Right ventricle myocardium superior (tissue), 1 donor: ENCODE measurements at places on chromosomes 6 and 20. TPM values are rescaled to one million over a fixed set of nuclear protein-coding genes. Genes with fewer than 3 reads are reported as not detected.

- no peak for DNase-seq
These were observed 15.0 kb upstream of the MARCKS start for GRCh38 chr6:113842165-113842564.

- peak; percentile 52 for DNase-seq
These were observed 838 bp downstream of the TNFAIP3 start for GRCh38 chr6:137867685-137868509.

DNA sequence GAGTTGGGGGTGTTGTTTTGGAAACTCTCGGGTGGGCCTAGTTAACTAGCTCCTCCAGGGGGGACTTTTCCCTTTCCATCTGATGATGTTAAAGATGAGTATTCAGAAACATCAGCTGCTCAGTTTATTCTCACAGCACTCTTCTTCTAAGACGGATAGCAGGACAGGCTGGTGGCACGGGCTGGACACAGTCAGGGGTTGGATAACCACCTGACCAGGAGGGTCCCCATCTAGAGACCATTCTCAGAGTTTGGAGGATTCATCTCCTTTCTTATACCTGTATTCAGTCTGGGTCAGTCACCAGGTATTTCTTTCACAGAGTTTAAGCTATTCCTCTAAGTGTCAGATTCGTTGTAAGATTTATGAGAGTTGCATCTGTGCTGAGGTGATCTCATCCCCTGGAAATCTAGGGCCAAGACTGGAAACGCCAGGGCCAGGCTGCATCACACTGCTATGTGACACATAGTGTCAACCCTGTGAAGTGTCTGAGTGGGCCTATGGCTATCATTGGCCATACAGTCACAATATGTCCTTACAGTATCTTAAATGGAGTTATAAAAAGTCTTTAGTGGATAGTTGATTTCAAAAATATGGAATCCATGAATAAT, 111.7 kb downstream of the FAM50B start:
- DNase-seq = no peak

DNA sequence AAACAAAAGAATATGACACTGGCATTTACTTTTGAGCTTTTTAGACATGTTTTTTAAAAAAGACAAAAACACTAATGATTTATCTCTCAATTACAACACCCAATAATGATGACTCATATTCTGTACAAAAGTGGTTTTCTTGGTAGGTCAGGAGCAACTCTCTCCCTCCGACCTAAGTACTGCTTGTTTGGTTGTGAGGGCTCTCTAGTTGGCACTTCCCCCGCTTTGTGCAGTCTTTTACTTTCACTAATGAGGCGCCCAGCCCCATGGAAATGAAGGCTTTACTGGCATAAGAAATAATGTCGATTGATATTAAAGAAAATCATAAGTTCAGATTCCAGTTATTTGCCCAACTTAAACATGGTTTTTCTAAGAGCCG, 1.3 kb downstream of the KPNA5 start:
- no peak for DNase-seq

TRDN gene
- 370 TPM for total RNA-seq

- no peak for DNase-seq
These were observed 3.1 kb downstream of the FAM210B start for GRCh38 chr20:56361900-56362299.

NR2E1 gene
- not detected for total RNA-seq

DNA sequence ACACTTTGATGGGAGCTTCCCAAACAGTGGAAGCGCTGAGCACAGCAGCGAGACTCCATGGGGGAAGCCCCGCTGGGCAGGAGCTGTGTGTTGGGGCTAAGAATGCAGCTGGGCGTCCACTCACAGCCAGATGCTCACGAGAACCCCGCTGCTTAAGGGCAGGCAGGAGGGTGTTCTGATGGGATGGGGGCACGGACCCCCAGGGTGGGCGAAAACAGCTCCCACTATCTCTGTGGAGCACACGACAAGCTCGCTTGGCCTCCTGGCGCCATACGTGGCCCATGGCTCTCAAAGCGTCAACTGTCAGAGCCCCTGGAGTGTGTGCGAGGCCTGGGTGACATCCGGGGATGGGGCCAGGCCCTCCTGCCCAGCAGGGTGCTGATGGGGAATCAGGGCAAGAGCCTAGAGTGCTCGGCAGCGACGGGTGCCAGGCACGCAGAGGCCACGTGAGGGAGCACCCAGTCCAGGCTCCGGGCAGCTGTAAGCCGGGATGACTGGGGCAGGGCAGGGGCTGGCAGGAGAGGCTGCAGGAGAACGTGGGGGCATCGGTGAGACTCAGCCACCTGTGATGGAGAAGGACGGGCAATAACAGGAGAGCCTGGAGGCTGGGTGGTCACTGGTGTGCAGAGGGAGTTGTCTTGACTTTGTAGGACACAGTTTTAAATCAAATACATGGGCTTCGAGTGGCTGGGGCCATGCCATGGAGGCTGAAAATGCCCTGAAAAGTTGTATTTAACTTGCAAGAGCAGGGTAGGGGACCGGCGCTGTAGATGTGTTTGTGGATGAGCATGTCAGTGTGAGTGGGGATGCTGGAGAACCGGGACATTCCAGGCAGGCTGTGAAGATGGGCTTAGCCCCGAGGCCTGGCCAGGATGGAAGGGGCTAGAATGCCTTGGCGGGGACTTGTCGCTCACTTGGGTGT, 27.3 kb downstream of the PYGB start:
- DNase-seq = peak; percentile 78

GRCh38 chr6:33642897-33643296, 21.8 kb downstream of the ITPR3 start:
- no peak for DNase-seq

GRCh38 chr6:43504756-43505593, 5.2 kb downstream of the LRRC73 start:
- DNase-seq = no peak

- no peak for DNase-seq
These were observed 2.1 kb upstream of the CHRNA4 start for GRCh38 chr20:63363013-63363957.

- DNase-seq = no peak
These were observed 31.5 kb upstream of the FKBP1A start for GRCh38 chr20:1424336-1424735.

- no peak for DNase-seq
These were observed 10.4 kb downstream of the RPL7L1 start for GRCh38 chr6:42889815-42890214.

DNA sequence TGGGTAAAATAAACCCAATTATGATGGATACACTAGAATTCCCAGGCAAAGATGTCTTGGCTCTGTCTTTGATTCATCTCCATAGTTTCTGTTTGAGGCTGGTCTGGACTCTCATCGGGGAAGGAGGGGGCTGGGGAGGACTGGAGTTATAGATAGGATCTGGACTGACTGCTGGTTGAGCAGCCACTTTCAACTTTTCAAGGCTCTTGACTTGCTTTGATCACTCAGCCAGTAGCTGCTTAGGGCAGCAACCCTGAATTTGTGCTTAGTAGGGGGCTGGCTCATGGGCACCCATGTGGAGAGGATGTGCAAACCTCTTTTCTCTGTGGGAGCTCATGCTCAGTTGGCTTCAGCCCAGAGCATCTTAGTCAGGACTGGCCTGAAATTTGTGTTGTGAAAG, 114.0 kb upstream of the NEDD9 start:
- DNase-seq = no peak

ULBP2 gene
- total RNA-seq = 0.65 TPM

RIPPLY2 gene
- total RNA-seq = not detected

SDCBP2 gene
- total RNA-seq = 2.5 TPM

DNA sequence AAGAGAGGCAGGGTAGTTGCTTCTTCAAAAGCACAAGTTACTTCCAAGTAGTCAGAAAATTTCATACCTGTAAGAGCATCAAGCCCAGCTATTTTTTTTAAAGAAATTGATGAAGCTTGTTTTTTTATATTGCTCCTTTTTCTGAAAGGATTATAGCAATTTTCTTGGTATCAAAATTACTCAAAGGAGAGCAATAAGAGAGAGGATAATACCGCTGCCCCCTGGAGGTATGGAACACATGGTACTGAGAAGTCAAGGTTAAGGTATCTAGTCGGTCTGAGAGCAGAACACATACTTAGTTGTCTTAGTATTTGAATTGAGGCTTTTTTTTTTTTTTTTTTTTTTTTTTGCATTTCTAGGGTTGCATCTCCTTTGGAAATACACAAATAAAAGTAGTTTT, 59.4 kb downstream of the ADGRF5 start:
- DNase-seq = no peak

GRCh38 chr20:56808117-56808725, 179.1 kb downstream of the TFAP2C start:
- no peak for DNase-seq
